SIG-M5 (cell line): ENCODE measurements at places on chromosomes 12 and 14.

GRCh38 chr12:124309231-124309630, 14.3 kb downstream of the RFLNA start:
- no peak for DNase-seq

GRCh38 chr12:78128211-78128610, 297.5 kb downstream of the NAV3 start:
- DNase-seq, result no peak

- DNase-seq, result no peak
These were observed 21.3 kb upstream of the BCDIN3D start for GRCh38 chr12:49863946-49864797.

DNA sequence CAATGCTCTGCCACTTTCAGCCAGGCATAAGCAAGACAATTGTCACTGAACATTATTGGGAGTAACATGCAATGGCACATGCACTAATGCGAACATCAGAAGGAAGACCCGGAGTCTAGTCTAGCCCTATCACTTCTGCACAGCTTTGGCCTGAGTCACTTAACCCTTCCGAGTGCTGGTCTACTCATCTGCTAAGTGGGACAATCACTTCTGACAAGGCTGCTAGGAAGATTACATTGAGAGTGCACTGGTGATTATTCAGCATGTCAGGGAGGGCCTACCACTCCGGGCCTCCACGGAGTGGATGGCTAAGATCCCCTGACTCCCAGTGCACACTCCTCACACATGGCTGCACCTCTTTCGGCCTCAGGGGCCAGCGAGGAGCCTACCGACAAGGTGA, 240.9 kb downstream of the DPF3 start:
- DNase-seq, result no peak

DNA sequence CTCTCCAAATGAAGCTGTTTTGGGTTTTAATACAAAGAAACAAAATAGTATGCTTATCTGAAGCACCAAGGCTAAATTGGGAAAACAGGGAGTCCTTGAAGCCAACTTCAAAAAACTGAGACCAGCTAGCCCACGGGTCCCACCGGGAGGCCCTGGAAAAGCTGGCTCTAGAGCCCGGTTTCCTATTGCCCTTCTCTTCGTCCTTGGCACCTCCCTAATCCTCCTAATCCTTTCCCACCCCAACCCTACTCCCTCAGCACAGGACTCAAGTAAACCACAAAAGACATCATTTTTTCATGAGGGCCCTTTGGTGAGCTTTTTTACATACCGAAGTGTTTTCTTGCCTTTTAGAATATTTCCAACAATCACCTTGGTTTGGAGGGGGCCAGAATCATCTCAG, 11.3 kb downstream of the LRRC74A start:
- no peak for DNase-seq

- no peak for DNase-seq
These were observed 328.3 kb upstream of the DIO3 start for GRCh38 chr14:101233021-101233366.

DNA sequence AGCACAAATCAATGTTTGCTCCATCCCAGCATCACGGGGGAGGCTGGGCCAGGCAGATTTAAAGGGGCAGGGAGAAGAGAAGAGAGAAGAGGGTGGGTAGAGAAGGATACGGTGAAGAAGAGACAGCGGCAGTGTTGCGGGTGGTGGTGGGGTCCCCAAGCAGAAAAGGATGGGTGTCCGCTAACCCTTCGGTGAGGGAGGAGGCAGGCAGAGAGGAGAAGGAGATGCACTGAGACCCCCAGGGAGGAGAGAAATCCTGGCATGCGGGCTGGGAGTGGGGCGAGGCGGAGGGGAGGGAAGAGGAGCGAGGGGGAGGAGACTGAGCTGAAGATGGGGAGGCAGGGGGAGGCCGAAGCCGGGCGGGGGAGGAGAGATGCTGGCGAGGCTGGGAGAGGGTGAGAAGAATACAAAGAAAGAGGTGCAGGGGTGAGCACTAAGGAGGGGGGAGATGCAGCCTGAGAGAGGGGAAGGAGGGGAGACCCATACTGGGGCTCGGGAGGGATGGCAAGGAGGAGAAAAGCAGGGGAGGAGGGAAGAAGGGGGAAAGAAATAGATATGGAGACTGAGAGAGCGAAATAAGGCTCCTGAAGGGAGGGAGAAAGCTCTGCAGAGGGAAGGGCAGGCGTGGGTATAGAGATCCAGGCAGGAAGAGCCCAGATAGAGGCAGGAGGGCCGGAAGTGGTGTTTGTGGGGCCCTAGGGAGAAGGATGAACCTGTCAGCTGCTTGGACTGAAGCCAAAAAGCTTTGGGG, at the start of gene JPH4:
TSS of gene JPH4 (minus strand) at position 231 of the 751 bp plus-strand sequence. CDS start 1,337 bp downstream, outside the sequence.
- DNase-seq, result no peak

GRCh38 chr14:47065326-47065725, 413.7 kb upstream of the RPL10L start:
- no peak for DNase-seq

GRCh38 chr14:99237288-99237687, 34.7 kb downstream of the BCL11B start:
- DNase-seq, result no peak

GRCh38 chr14:75167325-75167724, 9.1 kb downstream of the TMED10 start:
- DNase-seq, result no peak

- no peak for DNase-seq
These were observed 18.8 kb upstream of the NR4A1 start for GRCh38 chr12:52032446-52032803.

DNA sequence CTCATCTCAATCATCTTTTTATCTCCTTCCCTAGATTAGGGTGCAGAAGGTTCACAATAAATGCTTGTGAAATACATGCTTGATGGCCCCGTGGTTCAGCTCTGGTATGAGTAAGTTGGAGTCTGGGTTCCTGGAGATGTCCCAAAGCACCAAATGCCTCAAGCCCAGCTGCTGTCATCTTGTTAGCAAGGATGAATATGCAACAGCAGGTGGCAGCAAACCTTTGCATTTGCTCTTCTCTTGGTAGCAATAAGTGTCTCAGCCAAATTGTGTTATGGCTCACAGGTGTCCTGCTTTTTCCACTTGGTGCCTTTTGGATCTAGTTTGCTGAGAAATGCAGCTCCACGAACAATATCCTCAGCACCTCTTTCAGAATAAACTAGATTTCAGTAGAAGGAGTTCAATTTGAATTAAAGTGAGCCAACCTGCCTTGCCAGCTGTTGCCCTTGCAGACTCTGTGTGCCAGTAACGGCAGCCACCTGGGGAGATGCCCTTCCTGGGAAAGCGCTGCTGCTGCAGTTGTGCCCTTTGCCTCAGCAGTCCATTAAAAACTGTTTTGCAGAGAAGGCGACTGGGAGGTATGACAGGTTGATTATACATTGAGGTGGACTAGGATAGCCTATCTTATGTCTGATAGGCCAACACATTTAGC, 417.3 kb downstream of the SNAPC1 start:
- DNase-seq, result no peak

DNA sequence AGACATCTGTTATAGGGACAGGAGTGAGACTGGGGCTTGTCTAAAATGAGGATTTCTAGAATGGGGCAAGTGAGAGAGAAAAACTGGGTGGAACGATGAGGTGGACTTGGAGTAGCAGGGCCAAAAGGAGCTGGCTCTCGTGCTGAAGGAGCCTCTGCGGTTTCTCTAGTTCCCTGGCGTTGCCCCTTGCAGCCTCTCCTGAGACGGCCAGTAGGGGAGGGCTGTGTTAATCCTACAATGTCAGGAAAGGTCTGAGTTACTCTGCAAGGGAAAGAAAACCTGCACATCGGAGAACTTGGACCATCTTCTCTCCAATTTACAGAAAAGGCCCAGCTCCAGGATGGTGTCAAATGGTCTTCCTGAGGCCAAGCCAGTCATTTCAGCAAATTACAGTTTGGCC, 963.8 kb upstream of the FLRT2 start:
- no peak for DNase-seq

- DNase-seq, result no peak
These were observed 303.9 kb upstream of the FKBP4 start for GRCh38 chr12:2490831-2491230.

GRCh38 chr12:33245434-33245833, 194.2 kb downstream of the SYT10 start:
- no peak for DNase-seq

DNA sequence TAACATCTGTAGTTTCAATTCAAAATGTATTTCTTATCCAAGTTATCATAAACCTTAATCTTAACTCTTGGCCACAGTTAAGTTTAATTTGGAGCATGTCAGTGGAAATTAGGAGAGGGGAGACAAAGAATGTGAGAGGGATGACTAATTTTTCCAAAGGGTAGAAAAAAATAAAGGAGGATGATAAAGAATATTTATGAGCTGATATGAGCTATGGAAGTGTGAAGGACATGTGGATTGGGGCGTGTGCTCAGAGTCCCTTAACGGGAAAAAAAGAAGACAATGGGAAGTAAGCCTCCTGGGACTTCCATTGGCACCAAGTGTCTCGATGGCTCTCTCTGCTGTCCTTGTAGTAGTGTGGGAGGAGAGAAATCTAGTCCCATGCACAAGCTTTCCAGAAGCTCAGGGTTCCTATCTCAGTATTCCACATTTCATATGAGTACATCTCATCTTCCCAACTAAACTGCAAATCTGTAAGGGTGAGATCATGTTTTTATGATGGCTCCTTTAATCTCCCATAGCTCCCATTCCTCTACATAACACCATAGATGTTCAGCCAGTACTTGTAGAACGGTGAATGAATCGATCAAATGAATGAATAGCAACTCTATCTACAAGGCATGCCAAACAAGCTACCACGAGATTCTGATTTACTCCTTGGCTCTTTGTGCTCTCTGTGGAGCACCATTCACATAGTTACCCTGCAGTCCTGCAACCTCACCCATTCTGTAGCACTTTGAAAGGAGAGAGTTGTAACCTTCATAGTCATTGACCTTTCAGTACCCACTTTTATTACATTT, 27.4 kb downstream of the BCL2L14 start:
- DNase-seq, result no peak

- no peak for DNase-seq
These were observed 169.0 kb downstream of the FBXL14 start for GRCh38 chr12:1425396-1425729.

DNA sequence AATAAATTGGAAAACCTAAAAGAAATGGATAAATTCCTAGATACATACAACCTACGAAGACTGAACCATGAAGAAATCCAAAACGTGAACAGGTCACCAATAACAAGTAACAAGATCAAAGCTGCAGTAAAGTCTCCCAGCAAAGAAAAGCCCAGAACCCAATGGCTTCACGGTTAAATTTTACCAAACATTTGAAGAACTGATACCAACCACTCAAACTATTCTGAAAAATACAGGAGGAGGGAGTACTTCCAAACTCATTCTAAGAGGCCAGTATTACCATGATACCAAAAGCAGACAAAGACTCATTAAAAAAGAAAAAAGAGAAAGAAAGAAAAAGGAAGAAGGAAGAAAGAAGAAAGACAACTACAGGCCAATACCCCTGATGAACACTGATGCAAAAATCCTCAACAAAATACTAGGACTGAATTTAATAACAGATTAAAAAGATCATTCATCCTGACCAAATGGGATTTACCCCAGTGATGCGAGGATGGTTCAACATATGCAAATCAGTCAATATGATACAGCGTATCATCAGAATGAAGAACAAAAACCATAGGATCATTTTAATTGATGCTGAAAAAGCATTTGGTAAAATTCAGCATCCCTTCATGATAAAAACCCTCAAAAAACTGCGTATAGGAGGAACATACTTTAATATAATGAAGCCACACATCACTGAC, 26.9 kb upstream of the CCDC88C start:
- DNase-seq, result no peak

- DNase-seq, result no peak
These were observed 45.8 kb downstream of the SSH1 start for GRCh38 chr12:108811411-108812180.
